NCI-H1417 treated with DMSO at 0.1 percent for 48 hours (cell line): ENCODE measurements at places on chromosomes 5 and 9.

DNA sequence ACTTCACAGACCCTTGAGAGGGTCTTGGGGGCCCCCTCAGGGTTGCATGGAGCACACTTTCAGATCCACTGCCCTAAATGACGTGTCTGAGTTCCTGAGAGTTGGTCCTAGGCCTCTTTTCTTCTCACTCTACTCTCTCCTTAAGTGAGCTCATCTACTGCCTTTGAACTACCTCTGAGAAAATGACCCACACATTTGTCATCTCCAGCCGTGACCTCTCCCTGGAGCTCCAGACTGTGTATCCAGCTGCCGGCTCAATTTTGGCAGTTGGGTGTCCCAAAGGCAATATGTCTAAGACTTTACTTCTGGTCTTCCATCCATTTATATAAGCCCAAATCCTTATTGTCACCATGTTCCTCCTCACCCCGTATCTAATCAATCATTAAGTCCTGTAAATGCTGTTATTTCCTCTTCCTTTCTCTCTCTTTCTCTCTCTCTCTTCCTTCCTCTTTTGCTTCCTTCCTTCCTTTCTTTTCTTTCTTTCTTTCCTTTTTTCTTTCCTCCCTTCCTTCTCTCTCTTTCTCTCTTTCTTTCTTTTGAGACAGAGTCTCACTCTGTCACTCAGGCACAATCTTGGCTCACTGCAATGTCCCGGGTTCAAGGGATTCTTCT lies 51.2 kb upstream of the HSPA9 start:
- no peak for DNase-seq

DNA sequence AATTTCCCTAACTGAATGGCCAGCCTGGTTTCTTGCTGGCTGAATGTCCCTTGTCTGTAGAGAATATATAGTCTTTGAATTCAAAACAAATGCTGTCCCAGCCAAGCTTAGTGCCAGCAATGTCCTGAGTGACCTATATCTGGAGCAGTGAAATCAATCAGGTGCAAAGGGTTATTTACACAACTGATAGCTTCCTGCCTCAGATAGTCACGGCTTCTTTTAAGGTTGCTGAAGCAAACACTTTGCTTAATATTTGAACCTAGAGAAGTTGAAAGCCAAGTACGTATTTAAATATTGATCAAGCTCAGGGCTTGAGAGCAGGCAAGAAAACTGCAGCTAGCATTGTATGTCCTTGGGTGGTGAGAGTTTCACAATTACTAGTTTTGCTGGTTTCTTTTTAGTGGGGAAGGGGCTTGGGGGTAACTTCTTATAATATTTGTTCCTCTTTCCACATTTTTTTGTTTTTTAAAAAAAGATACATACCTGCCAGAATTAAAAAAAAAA lies 2.0 kb upstream of the ARHGEF28 start:
- DNase-seq: no peak

DNA sequence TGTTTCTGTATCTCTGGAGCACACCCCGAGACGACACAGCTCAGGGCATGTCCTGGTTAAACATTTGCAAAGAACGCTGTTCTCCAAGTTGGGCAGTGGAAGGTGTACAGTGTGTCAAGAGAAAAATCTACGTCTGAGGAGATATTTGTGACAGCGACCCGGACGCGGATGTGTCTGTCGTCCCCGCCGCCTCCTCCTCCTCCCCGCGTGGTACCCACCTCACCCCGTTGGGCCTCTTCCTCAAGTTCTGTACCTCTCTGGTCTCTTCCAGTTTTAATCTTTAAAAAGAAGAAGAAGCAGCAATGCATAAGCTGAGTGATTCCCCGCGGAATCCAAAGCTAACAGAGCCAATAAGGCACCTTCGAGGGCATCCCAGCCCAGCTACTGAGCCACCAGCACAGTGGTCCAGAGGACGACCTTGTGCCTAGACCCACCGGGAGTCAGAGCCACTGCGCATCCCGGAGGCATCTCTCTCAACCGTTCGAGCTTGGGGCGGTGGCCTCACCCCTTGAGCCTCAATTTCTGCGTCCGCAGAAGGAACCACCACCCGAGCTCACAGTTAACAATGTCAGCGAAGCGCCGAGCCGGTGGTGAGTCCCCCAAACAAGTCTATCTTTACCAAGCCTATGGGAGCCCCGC lies 467 bp downstream of the C9orf78 start:
- DNase-seq: no peak

DNA sequence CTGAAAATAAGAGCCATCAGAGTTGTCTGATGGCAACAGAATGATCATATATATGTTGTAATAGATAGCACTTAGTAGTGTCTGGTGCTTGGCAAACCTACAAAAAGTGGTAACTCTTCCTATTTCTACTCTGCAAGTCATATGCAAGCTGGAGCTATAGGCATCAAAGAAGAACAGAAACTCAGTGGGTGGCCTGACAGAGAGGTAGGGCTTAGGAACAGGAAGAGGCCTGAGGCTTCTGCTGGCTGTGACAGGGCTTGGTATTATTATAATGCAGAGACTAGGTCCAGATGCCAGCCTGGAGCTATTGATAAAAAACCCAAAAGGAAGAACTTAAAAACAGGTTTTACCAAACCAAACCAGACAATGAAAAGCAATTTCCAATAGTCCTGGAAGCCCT lies 4.4 kb upstream of the DIAPH1 start:
- DNase-seq: no peak

DNA sequence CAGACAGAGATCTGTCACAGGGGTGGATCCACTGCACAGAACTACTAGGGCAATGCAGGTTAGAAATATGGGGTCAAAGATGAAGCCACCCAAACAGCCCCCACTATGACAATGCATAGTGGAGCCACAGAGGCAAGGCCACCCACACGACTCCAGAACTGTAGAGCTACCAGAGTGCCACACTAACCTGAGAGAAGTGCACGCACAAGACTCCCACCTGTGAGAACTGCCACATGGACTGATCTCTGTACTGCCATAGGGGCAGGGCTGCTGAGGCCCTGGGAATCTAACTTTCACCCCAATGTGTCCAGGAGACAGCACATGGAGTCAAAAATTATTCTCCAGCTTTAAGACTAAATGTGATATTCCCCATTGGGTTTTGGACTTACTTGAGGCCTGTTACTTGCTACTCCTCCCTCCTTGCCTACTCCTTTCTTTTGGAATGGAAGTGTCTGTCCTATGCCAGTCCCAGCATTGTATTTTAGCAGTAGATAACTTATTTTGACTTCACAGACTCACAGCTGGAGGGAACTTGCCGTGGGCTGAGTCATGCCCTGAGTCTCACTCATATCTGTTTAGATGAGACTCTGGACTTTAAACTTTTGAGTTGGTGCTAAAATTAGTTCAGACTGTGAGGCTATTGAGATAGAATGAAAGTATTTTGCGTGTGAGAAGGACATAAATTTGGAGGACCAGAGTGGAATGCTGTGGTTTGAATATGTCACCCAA lies 853.3 kb downstream of the MAT2B start:
- DNase-seq: no peak

- no peak for DNase-seq
Measured at GRCh38 chr5:177378884-177379883, 5.0 kb upstream of the SLC34A1 start.

DNA sequence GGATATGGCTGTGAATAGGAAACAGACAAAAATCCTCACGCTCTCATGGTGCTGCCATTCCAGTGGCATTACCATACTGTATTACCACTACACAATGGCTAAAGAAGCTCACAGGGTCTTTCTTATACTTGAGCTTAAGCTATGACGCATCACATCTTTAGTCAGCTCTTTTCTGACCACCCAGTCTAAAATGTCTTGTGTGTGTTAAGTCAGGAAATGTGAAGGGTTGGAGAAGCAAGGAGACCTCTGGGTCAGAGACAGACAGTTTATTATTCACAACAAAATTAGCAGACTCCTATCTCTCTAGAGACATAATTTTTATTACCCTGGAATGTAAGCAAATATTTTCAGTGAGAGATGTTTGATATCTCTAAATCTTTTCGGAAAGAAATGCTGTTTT lies 1583.2 kb upstream of the WWC1 start:
- no peak for DNase-seq

DNA sequence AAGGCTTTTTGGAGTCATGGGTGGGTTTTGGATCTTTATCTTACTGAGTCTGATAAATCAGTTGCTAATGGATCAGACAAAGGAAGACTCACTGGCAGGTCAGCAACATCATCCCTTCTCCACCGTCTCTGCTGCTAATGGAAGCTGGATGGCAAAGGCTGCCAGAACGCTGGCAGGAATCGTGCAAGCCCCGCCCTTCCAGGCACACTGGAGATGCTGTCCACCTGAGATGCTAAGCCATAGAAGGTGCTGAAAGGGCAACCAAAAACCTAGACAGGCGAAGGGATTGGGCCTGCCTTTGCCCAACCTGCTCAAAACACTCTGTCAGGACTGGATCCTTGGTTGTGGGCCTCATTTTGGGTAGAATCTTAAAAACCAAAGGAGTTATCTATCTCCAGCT lies 139.5 kb upstream of the FSTL4 start:
- DNase-seq: no peak

- no peak for DNase-seq
Measured at GRCh38 chr9:18502546-18502945, 28.6 kb downstream of the ADAMTSL1 start.

DNA sequence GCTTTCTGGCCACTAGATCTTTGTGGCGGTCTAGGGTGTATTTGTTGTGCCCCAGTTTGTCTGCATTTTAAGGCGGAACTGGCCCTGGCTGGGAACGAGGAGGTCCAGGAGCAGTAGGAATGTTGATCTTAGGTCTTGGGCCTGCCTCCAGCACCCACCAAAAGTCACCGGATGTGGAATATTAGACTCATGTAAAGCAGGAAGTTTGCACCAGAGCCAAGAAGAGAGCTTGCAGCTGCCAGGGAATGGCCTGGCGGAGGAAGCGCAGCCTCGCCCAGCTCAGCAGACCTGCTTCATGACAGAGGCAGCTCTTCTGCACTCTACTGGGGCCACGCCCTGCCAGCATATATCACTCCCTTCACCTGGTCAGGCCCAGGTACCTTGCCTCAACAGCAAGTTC lies 3.3 kb downstream of the GPX3 start:
- DNase-seq: no peak

DNA sequence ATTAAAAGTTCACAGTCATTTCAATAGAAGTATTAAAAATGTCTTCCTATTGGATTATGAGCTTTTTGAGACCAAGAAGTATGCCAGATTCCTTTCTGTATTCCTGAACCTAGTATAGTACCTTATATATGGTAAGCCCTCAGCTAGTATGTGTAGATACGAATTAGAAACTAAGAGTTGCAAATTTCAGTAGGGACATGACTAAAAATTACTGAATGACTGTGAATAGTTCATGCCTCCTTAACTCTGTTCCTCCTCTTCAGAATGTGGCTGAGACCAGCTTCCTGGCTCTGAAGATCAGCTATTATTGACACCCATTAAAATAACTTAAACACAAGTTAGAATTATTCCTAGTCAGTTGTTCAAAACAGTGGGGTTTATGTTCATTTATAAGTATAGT lies 19.7 kb downstream of the KDM3B start:
- DNase-seq: no peak

DNA sequence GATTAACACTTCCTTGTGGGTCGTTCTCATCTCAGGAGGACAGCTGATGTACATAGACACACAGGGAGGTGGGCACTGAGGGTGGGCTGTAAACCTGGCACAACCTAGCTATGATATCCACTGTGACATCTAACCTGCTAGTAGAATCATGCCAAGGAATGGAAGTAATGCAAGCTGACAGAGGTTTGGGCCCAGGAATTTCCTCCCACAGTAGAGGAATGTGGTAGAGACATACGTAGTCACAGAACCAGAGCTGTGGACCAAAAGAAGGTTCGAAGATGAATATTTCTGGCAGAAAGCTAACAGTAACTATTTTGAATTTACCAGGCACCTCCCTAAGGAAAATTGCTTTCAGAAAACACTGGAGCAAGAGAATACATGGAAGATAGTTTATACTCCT lies 15.2 kb upstream of the DNAJC25 start:
- no peak for DNase-seq

DNA sequence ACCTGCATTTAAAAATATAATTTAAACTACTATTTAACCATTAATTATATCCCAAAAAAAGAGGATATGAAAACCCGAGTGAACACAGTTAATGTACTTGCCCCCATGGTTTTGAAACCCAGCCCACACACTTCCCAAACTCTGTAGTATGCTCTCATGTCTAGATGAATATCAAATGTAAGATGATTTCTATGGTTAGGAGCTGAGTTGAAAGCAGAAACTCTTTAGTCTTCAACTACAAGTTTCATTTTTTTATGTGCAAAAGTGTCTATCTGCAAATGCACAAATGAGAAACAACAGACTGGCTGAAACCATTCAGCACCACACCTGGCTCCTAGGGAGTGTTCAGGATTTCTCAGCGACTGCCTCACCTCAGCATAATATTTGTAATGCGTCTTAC lies 183.3 kb downstream of the SEMA5A start:
- DNase-seq: no peak

- DNase-seq: no peak
Measured at GRCh38 chr5:180180421-180180820, 28.6 kb downstream of the RASGEF1C start.

DNA sequence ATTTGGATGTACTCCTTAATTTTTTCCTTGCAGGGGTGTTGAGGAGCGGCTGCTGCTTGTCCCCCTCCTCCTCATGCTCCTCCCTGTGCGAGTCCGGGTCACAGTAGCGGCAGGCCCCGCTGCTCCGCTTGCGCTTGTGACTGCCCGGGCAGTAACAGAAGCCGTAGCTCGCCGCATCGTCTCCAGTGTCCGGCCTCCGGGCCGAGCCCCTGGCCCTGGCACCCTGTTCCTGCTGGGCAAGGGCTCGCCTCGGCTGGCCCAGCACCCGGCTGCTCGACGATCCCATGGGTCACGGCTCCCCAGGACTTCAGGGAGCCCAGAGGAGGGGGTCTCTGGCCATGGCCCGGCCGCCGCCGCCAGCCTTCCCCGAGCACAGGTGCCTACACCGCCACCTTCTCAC lies at the start of gene GMCL2:
Gene GMCL2, minus strand, starts transcription at position 358 of the 400 bp plus-strand sequence. Its CDS starts 72 bp downstream, at position 286.
- DNase-seq: no peak
